Colonic mucosa (tissue), 4 donors: ENCODE measurements at places on chromosomes 7 and 10. TPM values are rescaled to one million over a fixed set of nuclear protein-coding genes. Genes with fewer than 3 reads are reported as not detected.
A peak's percentile ranks its signal among the peaks of the same experiment; 100 is the strongest.

- H3K4me3 ChIP-seq: no peak overlapping the region
- no peak for DNase-seq
- H3K27ac ChIP-seq: no peak overlapping the region
- no peaks in the 10 kb centered on the region for H3K36me3 ChIP-seq
- H3K27me3 ChIP-seq: no peaks in the 10 kb centered on the region
- no peaks in the 10 kb centered on the region for H3K4me1 ChIP-seq
Observed at GRCh38 chr10:15763006-15763405, 43.3 kb upstream of the ITGA8 start.

The TAS2R41 gene
- not detected for total RNA-seq

DNA sequence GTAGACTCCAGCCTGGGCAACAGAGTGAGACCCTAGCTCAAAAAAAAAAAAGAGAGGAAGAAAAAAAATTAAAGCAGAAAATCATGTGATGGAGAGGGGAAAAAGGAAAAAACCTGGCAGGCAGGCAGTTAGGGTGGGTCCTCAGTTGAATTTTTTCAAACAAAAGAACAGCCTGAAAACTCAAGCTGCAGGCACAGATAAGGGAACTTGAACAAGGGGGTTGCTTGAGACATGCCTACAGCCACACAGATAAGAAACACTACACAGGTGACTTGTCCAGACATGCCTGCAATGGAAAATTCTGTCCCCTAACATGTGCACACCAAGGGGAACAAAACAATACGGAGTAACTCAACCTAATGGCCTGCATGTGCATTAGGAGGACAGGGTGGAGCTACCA is 19.2 kb downstream of the VIM start:
- no peak overlapping the region for H3K27ac ChIP-seq
- H3K36me3 ChIP-seq: no peaks in the 10 kb centered on the region
- H3K27me3 ChIP-seq: no peaks in the 10 kb centered on the region
- DNase-seq: no peak
- no peaks in the 10 kb centered on the region for H3K4me1 ChIP-seq

The EXOSC1 gene
- 35.5 TPM for total RNA-seq

DNA sequence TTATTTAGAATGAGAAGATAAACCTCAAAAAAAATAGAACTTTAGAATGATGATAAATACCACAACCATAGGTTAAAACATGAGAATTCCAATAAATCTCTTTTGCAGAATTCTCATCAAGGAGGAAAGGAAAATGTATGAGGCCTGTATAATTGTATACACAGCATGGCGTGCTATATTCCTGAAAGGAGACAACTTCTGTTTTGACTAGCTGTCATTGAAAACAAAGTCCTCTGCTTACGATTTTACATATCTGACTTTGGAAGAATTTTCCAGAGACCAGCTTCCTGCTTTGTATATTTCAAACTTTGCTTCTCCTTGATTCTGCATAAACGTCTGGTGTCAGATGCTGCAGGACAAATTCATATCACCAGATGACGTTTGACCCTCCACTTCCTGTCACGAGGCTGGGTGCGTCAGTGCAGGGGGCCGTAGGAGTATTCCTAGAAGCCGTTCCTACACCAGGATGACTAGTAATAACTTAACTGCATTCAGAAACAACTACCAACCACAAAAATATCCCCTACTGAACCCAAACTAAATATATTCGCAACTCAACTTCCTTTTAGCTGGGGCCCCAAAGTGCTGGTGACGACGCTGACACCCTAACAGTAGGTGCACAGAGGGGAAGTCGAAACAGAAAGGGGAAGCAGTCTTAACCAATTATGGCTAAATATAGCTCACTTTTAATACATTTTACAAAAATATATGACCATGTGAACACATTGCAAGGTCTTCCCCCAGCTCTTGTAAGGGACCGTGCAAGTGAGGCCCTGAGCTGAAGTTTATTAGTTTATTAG is 178.6 kb upstream of the INHBA start:
- no peaks in the 10 kb centered on the region for H3K36me3 ChIP-seq
- H3K4me3 ChIP-seq: no peak overlapping the region
- H3K4me1 ChIP-seq: no peaks in the 10 kb centered on the region
- DNase-seq: peak; percentile 53
- H3K27ac ChIP-seq: no peak overlapping the region
- H3K27me3 ChIP-seq: no peaks in the 10 kb centered on the region

The HOXA10 gene
- total RNA-seq: 25.4 TPM

GRCh38 chr10:24952707-24953645 is 570 bp upstream of the PRTFDC1 start:
- peak; percentile 53 for DNase-seq
- H3K27me3 ChIP-seq: no peaks in the 10 kb centered on the region
- H3K4me1 ChIP-seq: no peaks in the 10 kb centered on the region
- H3K27ac ChIP-seq: peak overlapping the region; percentile 66
- peak overlapping the region; percentile 57 for H3K4me3 ChIP-seq

The MTG1 gene
- total RNA-seq: 59.5 TPM

DNA sequence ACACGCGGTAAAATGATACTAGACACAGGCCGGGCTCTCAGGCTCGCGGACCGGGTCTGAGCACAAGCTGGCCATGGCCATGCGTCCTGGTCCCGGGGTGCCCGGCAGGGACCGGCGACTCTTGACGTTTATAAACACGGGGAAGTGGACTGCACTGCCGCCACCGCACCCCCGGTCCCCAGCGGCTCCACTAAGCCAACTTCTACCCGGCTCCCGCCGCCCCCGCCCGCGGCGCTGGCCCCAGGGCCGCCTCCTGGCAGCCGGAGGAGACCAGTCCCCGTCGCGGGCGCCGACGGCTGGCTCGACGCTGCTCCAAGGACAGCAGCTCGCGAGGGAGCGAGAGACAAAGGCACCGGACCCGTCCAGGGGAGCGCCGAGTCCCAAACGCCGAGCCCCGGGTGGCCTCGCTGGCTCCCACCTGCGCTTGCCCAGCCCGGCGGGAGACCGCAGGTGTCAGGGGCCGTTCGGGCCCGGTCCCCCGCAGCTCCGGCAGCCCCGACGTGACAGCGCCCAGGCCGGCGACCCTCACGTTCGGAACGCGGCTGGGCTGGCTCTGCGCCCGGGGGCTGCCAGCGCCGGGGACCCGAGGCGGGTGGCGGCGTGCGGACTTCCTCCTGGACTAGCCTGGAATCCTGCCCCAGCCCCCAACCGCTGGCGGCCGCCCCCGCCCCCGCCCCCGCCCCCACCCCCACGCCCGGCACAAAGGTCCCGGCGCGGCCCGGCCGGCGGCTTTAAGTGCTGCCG is 517 bp downstream of the ITGB1 start:
- peak overlapping the region; percentile 92 for H3K27ac ChIP-seq
- peak overlapping the region; percentile 79 for H3K4me3 ChIP-seq
- DNase-seq: peak; percentile 54
- no peaks in the 10 kb centered on the region for H3K36me3 ChIP-seq

DNA sequence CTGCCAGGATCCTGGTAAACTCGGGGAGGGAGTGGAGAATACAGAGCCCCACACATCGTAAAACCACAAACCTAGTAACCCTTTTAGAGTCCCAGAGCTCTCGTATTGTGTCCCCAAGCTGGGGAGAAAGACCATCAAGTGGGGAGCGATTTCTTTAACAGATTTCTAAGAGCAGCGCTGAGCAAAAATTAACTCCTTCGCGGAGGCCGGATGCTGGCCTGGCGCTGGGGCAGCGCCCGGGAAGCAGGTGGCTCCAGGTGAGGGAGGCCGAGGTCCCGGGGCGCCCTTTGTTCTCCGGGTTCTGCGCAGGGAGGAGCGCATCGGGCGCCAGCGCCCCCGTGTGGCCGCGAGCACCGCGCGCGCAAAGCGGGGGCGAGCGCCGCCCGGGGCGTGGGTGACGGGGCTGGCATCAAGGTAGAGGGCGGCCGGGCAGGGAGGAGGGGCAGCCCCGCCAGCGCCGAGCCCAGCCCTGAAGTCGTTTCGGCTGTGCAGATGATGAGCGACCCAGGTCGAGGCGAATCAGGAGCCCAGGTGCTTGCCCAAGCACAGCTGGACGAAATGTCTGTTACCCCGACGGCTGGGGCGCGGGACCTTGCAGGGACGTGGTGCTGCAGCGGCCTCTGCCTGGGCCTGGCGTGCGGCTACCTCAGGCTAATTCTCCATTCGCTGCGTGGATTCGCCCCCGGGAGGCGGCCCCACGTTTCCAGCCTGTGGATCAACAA is 10.4 kb upstream of the FGFR2 start:
- H3K36me3 ChIP-seq: no peaks in the 10 kb centered on the region
- peak overlapping the region; percentile 16 for H3K4me3 ChIP-seq
- no peaks in the 10 kb centered on the region for H3K4me1 ChIP-seq
- no peak overlapping the region for H3K27ac ChIP-seq
- DNase-seq: peak; percentile 77
- H3K27me3 ChIP-seq: no peaks in the 10 kb centered on the region

DNA sequence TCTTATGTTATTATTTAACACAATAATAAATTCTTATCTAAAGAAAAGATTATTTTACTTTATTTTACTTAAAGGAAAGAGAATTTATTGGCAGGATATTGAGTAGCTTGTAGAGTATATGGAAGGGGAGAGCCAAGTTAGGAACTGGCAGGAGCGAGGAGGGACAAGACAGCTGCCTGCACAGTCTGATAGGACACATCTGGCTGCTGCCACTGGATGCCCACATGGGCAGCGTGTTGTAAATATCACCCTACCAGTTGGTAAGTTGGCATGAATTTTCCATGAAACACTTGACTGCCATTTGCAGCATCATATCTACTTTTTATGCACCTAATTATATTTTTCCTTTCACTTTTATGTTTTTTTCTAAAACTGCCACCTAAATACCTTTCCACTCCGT is 19.6 kb downstream of the SRI start:
- no peaks in the 10 kb centered on the region for H3K27me3 ChIP-seq
- H3K4me1 ChIP-seq: no peaks in the 10 kb centered on the region
- H3K36me3 ChIP-seq: no peaks in the 10 kb centered on the region
- no peak for DNase-seq
- no peak overlapping the region for H3K4me3 ChIP-seq
- no peak overlapping the region for H3K27ac ChIP-seq

- no peaks in the 10 kb centered on the region for H3K27me3 ChIP-seq
- H3K27ac ChIP-seq: no peak overlapping the region
- H3K4me3 ChIP-seq: no peak overlapping the region
- H3K4me1 ChIP-seq: no peaks in the 10 kb centered on the region
- DNase-seq: no peak
- no peaks in the 10 kb centered on the region for H3K36me3 ChIP-seq
Observed at GRCh38 chr7:15821484-15822427, 135.3 kb upstream of the MEOX2 start.
